ENCODE measurements at places on chromosomes 7 and 10. TPM values are rescaled to one million over a fixed set of nuclear protein-coding genes. Genes with fewer than 3 reads are reported as not detected.

Gene ACTL6B
- not detected for polyA plus RNA-seq

Gene HGF
- 5.1 TPM for polyA plus RNA-seq

Gene ABHD11
- 15.8 TPM for polyA plus RNA-seq

Gene ACHE
- 2.4 TPM for polyA plus RNA-seq

Gene ATP6V0A4
- polyA plus RNA-seq: 0.14 TPM

Gene SEMA3C
- polyA plus RNA-seq: 18.0 TPM

Gene DEPP1
- polyA plus RNA-seq: 190 TPM
